ENCODE measurements at places on chromosomes 11 and 22.
A peak's percentile ranks its signal among the peaks of the same experiment; 100 is the strongest.

DNA sequence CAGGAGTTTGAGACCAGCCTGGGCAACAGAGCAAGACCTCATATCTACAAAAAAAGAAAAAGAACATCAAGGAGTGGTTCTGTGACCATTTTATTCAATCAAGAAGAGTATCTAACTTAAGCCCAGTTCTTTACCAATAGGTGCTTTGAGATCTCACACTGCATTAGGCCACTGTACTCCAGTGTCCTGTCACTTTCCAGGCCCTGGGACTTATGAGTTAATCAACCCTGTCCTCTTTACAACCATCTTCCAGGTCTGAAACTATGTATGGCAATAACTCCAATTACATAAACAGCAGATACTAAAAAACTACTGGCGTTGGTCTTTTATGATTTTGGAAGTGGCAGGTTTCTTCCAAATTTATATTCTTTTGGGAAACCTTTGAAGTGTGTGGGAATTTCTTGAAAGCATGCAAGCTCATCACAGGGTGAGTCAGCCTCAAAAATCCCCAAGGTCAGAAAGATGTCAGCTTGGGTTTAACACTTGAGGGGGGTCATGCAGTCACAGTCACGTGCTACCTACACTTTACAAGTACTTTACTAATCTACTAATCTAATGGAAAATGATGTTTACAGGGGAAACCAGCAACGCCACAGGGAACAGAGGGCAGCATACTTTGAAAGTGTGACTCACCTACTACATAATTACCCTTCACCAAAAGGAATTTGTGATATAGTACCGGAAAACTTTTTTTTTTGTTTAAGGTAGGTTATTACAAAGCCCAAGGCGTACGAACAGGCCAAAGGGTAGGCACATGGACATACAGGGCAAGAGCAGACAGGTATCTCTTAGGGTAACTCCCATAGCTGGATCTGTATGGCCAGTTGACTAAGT is 15.6 kb downstream of the PISD start:
- peak; percentile 97 for DNase-seq

GRCh38 chr11:61697078-61697502 is 16.9 kb downstream of the DAGLA start:
- no peak for DNase-seq

DNA sequence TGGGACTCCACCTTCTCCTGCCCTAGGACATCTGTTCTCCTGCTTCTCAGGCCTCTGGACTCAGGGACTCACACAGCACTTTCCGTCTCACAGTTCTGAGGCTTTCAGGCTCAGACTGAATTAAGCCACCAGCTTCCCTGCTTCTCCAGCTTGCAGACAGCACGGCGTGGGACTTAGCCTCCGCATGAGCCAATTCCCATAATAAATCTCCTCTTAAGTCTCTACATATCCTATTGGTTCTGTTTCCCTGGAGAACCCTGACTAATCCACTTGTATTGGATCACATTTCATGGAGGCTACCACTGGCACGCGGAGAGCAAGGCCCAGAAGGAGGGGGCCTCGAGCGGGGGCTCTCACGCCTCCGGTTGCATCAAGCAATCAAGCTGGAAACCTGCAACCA is 1313.6 kb downstream of the TBC1D22A start:
- DNase-seq: no peak

- DNase-seq: no peak
These were observed 15.0 kb downstream of the CABP7 start for GRCh38 chr22:29734838-29735237.

GRCh38 chr11:28480406-28480805 is 372.2 kb downstream of the METTL15 start:
- no peak for DNase-seq

DNA sequence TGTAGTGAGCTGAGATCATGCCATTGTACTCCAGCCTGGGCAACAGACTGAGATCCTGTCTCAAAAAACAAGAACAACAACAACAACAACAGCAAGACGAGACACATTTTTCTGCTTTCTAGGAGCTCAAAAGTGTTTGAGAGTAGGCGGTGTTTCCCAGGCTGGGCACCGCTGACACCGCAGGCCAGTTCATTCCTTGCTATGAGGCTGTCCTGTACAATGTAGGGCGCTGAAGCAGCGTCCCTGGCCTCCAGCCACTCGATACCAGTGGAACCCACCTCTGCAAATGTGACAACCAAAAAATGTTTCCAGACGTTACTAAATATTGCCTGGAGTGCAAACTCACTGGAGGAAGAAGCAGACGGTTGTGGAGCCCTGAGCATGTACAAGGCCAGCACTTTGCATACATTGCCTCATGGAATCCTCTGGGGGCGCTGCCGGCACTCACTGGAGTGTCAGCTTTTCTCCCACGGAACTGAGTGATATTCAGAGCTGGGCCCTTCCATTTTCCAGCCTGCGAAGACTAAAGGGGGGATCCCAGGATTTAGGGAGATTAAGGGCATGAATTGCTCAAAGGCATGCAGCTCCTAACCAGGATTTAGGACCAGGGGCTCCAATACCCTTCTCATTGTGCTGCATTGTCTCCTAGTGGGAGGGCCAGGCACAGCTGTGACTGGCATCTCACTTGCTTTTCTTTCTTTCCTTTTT is 5.8 kb upstream of the MIEF1 start:
- peak; percentile 58 for DNase-seq

DNA sequence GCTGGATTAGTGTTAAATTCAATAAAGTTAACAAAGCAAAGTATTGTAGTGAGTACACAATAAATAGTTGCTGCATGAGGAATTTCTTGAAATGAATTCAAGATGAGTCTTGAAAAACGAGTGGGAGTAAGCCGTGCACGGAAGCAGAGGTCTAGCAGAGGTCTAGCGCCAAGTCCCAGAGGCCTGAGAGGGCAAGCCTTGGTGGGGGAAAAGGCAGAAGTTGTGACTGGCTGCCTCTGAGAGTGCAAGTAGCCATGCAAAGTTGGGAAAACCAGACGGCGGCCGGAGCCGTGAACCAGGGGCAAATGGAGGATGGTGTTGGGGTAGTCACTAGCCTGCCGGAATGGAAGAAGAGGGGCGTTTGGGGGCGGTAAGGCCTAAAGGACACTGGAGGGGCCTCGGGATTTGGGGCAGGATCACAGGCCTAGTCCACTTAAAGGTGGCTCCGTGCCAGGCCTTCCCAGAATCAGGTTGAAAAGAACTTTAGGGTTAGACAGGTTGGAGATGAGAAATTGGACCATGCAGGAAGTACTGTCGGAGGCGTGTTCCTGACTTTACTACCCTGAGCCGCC is 379 bp upstream of the SLC3A2 start:
- DNase-seq: peak; percentile 95

- DNase-seq: peak; percentile 23
These were observed 9.1 kb downstream of the GAL3ST1 start for GRCh38 chr22:30565341-30565740.

DNA sequence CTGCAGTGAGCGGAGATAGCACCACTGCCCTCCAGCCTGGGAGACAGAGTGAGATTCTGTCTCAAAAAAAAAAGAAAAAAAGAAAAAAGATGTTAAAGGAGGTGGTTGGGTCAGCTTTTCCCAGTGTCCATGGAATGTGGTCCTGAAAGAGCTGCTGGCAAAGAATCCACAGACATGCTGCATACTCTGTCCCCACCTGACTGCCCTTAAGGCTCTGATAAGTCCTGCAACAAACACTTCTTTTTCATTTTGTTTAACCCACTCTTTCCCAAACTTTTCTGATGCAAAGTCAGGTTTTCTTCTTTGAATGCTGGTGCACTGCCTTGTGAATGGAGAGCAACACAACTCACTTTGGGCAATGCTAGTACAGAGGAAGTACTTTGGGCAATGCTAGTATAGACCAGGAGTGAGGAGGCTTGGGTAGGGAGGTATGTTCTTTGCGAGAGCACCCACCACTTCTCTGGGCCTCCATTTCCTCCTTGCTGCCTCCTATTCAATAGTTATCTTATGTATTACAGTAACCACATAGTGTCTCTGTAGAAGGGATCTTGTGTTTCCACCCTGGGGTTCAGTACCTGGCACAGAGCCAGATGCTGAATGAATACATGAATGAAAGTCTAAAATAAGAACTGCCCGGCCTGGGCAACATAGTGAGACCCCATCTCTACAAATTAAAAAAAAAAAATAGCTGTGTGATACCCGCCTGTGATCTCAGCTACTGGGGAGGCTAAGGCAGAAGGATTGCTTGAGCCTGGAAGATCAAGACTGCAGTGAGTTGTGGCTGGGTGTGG is 18.9 kb downstream of the LIF start:
- no peak for DNase-seq

DNA sequence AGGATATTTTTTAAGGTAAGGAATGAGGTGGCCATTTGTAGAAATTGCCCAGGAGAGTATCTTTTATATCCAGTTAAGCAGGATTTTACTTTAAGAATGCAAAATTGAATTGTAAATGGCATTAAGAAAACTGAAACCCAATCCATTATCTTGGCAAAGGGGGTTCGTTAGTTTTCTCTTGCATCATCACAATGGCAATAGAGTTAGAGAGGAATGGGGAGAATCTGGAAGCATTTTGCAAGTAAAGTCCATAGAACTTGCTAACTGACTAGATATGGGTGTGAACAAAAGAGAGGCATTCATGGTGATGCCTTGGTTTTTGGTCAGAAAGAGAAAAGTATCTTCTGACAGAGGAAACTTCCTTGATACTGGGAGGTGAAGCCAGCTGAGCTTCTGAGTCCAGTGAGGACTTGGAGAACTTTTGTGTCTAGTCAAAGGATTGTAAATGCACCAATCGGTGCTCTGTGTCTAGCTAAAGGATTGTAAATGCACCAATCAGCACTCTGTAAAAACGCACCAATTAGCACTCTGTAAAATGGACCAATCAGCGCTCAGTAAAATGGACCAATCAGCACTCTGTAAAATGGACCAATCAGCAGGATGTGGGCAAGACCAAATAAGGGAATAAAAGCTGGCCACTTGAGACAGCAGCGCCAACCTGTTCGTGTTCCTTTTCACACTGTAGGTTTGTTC is 3.6 kb upstream of the CCDC117 start:
- DNase-seq: no peak

GRCh38 chr11:93289782-93290463 is 40.6 kb upstream of the DEUP1 start:
- peak; percentile 31 for DNase-seq

DNA sequence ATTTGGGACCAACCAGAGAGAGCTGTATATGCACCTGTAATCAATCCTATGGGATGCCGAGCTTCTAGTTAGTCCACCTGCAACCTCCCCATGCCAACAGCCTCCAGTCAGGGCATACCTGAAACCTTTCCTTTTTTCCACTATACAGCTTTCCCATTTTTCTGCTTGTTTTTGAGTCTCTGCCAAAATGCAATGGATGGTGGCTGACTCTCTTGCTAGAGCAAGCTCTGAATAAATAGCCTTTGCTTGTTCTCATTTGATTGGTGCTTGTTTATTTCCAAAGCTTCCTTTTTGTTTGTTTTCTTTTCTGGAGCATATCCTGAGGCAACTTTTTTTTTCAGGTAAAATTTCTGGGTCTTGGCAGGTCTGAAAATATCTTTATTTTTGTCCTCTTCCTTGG is 58.0 kb upstream of the PLET1 start:
- no peak for DNase-seq

GRCh38 chr22:49492308-49492707 is 335.4 kb downstream of the BRD1 start:
- no peak for DNase-seq

- no peak for DNase-seq
These were observed 35.8 kb downstream of the DUSP8 start for GRCh38 chr11:1536065-1536843.

DNA sequence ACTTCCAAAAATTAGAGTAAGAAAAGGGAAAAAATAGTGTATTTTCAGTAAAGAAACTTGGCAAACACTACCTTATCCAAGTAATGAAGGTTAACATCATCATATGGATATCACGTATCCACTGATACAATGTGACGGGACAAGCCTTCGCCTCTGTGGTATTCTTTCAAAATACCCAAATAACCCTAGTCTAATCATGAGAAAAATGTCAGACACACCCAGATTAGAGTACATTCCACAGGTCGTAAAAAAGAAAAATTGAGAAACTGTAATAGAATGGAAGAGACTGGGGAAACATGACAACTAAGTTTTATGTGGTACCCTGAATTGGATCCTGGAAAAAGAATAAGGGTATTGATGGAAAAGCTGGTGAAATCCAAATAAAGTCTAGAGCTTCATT is 48.9 kb downstream of the NARS2 start:
- DNase-seq: no peak

DNA sequence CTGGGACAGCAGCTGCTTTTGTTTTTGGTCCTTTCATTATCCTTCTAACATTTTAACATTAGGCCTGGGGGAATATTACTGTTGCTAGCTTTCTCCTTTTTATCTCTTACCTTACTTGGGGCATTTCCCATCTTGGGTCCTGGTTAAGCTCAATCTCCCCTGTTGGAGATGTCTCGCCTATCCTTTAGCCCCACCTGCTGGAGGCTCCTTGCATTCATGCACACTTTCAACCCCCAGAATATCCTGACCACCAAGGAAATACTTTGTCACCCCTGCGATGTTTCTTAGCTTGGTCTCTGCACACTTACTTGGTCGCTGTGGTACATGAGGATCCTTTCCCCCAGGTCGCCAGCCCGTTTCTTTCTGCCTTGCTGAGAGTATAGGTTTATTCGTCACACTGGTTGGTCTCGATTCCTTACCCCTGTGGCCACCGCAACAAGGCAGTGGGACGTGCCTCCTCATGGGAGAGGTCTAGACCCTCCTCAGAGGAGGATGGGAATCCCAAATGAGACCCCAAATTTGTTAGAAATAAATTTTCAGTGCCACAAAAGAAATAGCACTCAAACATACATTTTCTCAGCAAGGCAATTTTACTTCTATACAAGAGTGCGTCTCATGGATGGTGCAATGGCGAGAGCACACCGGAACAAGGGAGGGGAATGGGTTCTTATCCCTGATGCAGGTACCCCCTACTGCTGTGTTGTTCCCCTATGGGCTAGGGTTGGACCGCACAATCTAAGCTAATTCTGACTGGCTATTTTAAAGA is 5.4 kb upstream of the TXN2 start:
- peak; percentile 67 for DNase-seq

Measured in fibroblast of mammary gland (primary cell).